Cerebellum (tissue), 4 donors: ENCODE measurements at places on chromosomes 11 and 22. TPM values are rescaled to one million over a fixed set of nuclear protein-coding genes. Genes with fewer than 3 reads are reported as not detected.

Gene DCHS1
- total RNA-seq: 62.2 TPM

Gene SYT8
- total RNA-seq: not detected

Gene PYGM
- total RNA-seq: 1.1 TPM

Gene NCR3LG1
- 9.1 TPM for total RNA-seq

Gene OR4A16
- not detected for total RNA-seq

Gene CRYAB
- 6.0 TPM for total RNA-seq

Gene LBHD1
- total RNA-seq: 5.1 TPM

Gene FAM227A
- 14.7 TPM for total RNA-seq

Gene MRGPRE
- total RNA-seq: 0.27 TPM

Gene IL17REL
- 0.27 TPM for total RNA-seq

Gene APOBEC3F
- 1.1 TPM for total RNA-seq

Gene OR5P2
- not detected for total RNA-seq

Gene GPHA2
- not detected for total RNA-seq

Gene TENM4
- total RNA-seq: 33.4 TPM

Gene NDUFS8
- total RNA-seq: 53.9 TPM

Gene FAT3
- 64.5 TPM for total RNA-seq

Gene RPS25
- 284 TPM for total RNA-seq

DNA sequence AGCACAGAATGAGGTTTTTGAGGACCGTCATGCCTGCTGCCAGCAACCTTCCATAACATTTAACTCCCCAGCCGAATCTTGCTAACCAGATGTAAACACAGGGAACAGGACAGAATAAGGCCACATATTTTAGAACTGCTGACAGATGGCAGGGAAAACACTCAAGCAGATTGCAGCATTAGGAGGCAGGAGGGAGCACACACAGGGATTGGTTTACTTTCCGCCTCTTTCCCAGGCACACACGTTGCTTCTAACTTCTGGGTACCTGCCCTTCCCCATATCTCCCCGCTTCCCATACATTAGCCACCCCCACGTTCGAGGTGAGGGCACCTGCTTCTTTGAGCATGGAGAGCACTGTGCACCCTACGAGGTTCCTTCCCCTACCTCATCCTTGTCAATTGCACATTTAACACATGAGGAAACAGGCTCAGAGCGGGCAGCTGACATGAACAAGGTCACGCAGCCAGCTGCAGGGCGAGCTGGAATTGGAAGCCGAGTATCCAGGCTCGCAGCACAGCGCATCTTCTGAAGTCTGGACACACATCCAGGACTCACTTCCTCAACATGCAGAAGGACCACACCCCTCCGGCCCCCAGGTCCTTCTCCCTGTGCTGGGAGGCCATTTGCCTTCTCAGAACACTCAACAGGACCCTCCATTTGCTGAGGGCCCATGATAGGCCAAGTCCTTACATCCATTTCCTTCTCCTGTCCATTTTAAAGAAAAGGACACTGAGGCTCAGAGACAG, 18.7 kb downstream of the ASPHD2 start:
- peak; percentile 76 for DNase-seq

GRCh38 chr11:78853521-78853920, 278.9 kb upstream of the NARS2 start:
- DNase-seq: no peak

DNA sequence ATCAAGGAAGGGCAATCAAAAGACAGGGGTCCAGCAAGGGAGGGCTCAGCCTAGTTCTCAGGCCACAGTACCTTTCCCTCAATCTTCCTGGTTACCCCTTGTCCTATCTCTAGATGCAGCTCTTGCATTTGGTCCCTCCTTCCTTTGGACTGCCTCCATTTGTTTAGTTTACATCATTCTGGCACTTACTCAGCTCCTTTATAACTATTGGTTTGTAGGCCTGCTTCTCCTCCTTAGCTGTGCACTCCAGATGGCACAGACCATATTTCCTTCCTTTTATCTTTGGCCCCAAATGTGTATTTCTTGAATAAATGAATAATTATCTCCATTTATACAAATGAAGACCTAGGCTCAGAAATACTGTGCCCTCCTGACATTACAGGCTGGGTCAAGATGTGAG, 92.3 kb upstream of the AMOTL1 start:
- DNase-seq: no peak

- no peak for DNase-seq
These were observed 29.9 kb downstream of the TRPC6 start for GRCh38 chr11:101553891-101554292.

- DNase-seq: no peak
These were observed 20.4 kb downstream of the ZNRF3 start for GRCh38 chr22:28903729-28904128.

DNA sequence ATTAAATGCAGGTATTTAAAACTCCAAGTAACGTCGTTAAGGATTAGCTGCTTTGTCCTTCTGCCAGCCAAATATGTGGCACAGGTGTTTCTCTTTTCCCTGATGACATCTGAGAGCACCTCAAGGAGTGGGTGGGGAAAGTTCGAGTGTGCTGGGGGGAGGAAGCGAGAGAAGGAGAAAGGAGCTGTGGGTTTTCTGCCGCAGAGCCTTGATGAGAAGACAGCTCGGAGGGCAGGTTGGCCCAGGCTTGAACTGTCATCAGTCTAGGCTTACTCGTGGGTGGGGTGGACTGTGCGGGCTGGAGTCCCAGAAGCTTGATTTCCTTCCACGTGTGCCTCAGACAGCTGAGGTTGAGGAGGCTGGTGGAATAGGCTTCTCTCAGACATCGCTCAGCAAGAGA, 15.2 kb upstream of the SORL1-AS1 start:
- DNase-seq: no peak

GRCh38 chr11:13262096-13262495, 15.5 kb upstream of the BMAL1 start:
- no peak for DNase-seq

DNA sequence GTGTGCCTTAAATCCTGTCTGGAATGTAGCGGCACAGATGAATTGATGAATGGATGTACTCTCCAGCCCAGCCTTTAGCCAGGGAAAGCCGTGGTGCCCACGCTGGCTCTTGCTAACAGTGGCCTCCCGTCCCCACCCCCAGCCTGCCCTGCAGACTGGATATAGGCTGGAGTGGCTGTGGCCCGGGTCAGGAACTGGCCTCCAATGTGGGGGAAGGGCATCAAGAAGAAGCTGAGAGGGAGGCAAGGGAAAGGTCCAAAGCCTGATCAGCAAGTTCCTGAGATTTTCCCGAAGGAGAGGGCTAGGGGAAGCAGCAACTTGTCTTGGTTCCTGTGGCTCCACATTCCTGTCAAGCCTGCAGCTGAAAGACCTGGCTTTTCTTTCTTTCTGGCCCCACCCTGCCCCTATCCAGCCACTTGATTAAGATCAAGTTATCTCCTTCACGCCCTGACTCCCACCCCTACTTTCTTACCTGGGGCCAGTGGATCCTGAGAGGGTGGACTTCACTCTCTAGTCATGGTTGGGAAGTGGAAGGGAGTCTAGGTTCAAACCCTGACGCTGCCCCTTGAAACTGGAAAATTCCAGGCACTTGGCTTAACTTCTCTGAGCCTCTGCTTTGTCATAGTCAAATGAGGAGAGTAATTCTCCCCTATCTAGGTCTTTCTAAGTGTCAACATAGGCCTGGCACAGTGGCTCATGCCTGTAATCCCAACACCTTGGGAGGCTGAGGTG, 11.0 kb upstream of the MICALL1 start:
- no peak for DNase-seq

DNA sequence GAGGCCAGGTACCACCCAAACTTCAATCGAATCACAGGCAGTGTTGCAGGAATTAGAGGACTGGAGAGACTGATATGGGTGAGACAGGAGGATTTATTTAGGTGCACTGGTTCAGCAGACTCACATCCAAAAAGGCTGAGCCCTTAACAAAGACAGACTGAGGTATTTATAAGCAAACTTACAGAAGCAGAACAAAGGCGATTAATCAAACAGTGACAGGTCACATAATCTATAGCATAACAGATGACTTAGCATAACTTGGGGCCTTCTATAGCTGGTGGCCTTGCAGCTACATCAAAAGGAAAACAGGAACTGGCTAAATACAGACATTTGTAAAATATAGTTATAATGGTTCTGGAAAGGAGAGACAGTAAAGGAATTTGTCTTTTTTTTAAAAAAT, 2.1 kb downstream of the APOBEC3B start:
- no peak for DNase-seq

GRCh38 chr11:78170874-78171549, 17.4 kb downstream of the KCTD21 start:
- no peak for DNase-seq

DNA sequence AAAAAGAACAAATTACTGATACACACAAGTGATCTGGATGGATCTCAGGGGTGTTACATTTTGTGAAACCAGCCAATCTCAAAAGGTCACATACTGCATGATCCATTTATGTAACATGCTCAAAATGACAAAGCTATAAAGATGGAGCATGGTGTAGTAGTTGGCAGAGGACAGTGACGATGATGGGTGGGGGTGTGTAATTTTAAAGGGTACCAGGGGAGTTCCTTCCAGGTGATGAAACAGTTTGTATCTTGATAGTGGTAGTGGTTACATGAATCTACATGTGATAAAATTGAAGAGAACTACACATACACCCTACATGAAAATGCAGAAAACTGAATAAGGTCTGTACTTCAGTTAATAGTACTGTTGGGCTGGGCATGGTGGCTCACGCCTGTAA, 17.1 kb downstream of the TMEM184B start:
- DNase-seq: no peak

DNA sequence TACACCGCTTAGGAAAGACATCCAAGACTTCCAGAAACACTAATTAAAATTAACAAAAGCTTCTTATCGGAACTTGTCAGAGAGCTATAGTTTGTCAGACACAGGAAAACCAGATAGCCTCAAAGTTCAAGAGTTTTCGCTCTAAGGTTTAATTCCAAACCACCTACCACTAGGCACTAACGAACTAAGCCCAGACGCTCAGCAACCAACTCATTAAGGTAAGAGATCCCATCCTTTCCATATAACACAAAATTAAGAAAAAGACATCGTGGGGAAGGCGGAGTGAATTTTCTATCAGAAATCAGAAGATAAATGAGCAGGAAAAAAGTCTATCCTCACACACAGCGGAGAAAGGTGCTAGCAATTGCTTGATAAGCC, 382 bp downstream of the IMMP1L start:
- no peak for DNase-seq

- DNase-seq: peak; percentile 95
These were observed 4.7 kb downstream of the KLHL35 start for GRCh38 chr11:75428281-75428724.

GRCh38 chr11:62333768-62334167, 3.5 kb upstream of the ASRGL1 start:
- DNase-seq: no peak

GRCh38 chr11:23976426-23976825, 520.4 kb upstream of the LUZP2 start:
- DNase-seq: no peak

DNA sequence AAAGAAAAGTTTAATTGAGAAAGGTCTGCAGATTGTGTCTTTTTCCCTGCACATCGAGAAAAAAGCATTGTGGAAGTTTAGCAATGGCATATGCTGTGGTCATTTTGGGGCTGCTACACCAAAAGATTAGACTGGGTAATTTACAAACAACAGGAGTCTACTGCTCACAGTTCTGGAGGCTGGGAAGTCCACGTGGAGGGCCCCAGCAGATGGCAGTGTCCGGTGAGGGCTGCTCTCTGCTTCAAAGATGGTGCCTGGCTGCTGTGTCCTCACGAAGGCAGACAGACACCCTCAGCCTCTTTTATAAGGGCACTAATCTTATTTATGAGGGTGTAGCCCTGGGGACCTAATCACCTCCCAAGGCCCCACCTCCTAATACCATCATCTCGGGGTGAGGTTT, 21.1 kb downstream of the PHF21B start:
- DNase-seq: no peak

DNA sequence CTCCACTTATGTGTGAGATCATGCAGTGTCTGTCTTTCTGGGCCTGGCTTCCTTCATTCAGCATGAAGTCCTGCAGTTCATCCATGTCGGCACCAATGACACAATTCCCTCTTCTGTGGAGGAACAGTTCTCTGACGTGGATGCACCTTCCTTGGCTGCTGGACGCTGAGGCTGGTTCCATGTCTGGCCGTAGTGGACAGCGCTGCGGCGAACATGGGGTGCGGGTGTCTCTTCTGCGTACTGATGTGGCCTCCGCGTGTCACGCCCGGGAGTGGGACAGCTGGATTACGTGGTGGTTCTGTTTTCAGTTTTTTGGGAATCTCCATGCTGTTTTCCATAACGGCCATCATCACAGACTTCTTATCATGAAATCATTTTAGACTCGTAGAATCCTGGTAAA, 16.9 kb upstream of the MUC2 start:
- no peak for DNase-seq

- no peak for DNase-seq
These were observed 50.7 kb upstream of the LYVE1 start for GRCh38 chr11:10619131-10619680.

DNA sequence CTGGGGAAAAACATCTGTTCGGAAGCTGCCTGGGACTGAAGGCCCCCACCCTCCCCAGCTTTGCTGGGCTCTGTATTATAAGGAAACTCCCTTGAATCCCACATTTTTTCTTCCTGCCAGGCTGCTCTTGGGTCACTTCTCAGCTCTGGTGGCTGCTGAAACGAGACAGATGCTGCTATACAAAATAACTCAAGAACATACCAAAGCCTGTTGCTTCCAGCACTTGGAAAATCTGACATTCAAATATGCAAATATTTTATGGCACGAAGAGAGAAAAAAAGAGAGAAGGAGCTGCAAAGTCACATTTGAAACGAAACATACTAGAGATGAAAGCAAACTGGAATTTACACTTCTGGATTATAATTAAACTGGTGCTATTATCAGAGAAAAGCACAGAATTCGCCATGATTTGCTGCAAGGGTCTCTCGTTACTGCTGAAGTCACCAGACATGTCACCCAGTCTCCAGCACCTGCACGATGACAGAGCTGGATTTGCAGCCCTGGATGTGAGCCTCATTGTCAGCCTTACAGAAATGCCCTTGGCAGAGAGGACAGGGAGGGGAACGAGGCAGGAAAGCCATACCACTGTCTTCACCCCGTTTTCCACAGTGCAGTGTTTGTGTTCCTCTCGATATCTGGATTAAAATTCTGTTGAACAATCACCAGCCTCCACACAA, 47.9 kb upstream of the IGSF9B start:
- DNase-seq: no peak

DNA sequence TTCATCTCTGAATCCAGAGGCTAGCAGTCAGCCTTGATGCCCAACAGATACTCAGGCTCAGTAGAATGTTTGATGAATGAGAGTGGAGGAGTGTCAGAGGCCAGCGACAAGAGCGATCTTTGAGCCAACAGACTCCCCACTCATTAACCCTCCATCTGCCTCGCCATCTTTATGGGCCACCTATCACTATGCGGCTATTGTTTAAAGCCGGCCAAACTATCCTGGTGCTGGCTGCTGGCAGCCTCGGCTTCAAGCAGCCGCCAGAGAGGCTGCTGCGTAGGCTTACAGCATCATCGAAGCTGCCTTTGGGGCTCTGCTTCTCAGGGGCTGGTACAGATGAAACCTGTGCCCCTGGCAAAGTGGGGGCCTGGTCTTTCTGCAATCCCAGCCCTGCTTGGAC, 525.6 kb downstream of the INSC start:
- no peak for DNase-seq

- DNase-seq: no peak
These were observed 269.7 kb downstream of the DYNC2H1 start for GRCh38 chr11:103378931-103379330.

- DNase-seq: no peak
These were observed 601.3 kb downstream of the BUD13 start for GRCh38 chr11:116171271-116172140.

- DNase-seq: no peak
These were observed 123.6 kb downstream of the MN1 start for GRCh38 chr22:27677905-27678458.
